Right renal cortex interstitium (tissue), 3 donors: ENCODE measurements at places on chromosomes 7 and 10.

- no peak for DNase-seq
Observed at GRCh38 chr7:117759950-117760640, 113.1 kb downstream of the CTTNBP2 start.

GRCh38 chr10:118966850-118967125 lies 62.7 kb upstream of the NANOS1 start:
- no peak for DNase-seq

- no peak for DNase-seq
Observed at GRCh38 chr7:134844200-134844599, 64.8 kb downstream of the CALD1 start.

- DNase-seq = no peak
Observed at GRCh38 chr10:30775779-30776591, 146.4 kb upstream of the LYZL2 start.

GRCh38 chr7:31683445-31684225 lies 3.4 kb upstream of the PPP1R17 start:
- no peak for DNase-seq

- DNase-seq = no peak
Observed at GRCh38 chr10:97079448-97079847, 106.3 kb downstream of the SLIT1 start.

DNA sequence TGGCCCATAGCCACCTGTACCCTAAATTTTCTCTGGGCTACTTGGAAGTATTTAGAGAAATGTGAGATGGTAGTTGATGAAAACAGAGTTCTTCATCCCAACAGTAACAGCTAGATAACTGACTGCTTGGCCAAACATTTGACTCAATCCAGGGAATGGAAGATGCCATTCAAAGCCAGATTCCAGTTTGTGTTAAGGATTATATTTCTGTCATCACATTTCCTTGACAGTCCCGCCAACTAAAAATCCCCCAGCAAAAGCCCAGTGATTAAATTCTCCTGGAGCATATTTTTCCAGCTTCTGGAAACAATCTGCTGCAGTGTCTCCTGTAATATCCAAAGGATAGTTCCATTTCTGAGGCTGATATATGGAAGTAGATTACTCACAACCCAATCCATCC lies 45.4 kb upstream of the PTN start:
- no peak for DNase-seq

DNA sequence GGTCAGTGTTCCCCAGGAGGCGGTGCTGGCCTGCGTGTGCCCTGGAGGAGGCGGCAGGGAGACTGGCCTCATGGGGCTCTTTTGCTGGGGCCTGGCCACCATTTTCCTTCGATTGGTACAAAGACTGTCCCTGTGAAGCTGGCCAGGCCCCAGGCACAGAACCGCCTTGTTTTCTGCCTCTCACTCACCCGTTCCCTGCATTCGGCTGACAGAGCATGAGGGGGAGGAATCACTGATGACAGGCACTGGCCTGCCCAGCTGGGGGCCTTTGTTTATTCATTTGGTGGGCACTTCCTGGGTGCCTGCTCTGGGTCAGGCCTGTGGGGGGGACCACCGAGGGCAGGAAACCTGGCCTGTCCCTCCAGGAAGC lies 139.2 kb downstream of the FAM53B start:
- no peak for DNase-seq

DNA sequence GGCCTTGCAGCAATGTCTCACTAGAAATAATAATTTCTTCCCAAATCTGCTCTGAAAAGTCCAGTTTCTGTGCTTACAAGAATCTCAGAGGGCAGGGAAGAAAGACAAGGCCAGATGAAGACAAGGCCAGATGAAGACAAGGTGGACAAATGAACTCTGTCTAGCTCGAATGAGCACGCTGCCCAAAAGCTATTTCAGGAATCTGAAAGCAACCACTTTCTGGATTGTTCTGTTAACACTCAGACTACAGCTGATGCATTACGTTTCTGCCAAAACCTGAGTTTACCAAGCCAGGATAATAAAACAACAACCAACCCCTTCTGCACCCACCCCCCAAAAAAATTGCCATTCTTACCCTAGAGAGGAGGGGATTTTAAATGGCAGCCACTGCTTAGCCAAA lies 1073.6 kb downstream of the SORCS3 start:
- DNase-seq = no peak

DNA sequence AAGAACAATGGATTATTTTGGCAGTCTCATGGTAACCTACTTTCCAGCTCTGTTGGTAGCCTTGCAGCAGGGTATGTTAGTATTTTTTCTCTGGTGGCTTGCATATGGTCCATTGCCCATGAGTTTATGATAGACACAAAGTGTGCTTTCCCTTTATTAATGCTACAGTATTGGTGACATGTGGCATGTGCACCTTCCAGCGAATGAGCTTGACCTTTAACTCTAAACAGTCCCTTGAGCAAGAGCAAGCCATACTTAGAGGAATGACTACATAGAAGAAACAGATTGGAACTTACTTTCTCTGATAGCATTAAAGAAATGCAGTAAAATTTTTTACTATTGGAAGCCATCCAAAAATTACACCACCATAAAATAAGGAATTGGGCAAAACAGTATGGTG lies 73.9 kb downstream of the VTI1A start:
- no peak for DNase-seq

GRCh38 chr10:108424656-108425055 lies 1260.2 kb upstream of the SORCS1 start:
- no peak for DNase-seq

- no peak for DNase-seq
Observed at GRCh38 chr10:60167050-60167449, 222.6 kb downstream of the ANK3 start.
